ENCODE measurements at places on chromosomes 5 and 9.

DNA sequence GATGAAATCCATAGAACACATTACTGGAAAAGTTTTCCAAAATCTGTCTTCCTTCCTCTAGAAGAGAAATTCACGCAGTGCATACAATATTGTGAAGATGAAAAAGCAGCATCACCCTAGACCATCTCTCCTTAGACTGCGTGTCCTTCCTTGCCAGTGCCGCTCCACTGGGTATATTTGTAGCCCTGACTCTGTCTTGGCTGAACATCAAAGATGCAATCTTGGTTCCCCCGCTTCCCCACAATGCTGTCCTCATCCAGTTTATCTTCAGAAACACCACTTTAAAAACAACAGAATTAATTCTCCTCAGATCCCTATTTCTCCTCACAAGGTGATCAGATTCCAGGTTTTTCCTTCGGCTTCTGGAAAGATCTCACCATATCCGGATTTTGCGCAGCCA lies 53.9 kb downstream of the ROR2 start:
- no peak for DNase-seq

- no peak for DNase-seq
These were observed 560.8 kb downstream of the BNC2 start for GRCh38 chr9:16309469-16310271.

- DNase-seq = no peak
These were observed 149.7 kb downstream of the GCNT1 start for GRCh38 chr9:76608575-76609273.

- no peak for DNase-seq
These were observed 127.0 kb downstream of the ADAMTS12 start for GRCh38 chr5:33764786-33765185.

DNA sequence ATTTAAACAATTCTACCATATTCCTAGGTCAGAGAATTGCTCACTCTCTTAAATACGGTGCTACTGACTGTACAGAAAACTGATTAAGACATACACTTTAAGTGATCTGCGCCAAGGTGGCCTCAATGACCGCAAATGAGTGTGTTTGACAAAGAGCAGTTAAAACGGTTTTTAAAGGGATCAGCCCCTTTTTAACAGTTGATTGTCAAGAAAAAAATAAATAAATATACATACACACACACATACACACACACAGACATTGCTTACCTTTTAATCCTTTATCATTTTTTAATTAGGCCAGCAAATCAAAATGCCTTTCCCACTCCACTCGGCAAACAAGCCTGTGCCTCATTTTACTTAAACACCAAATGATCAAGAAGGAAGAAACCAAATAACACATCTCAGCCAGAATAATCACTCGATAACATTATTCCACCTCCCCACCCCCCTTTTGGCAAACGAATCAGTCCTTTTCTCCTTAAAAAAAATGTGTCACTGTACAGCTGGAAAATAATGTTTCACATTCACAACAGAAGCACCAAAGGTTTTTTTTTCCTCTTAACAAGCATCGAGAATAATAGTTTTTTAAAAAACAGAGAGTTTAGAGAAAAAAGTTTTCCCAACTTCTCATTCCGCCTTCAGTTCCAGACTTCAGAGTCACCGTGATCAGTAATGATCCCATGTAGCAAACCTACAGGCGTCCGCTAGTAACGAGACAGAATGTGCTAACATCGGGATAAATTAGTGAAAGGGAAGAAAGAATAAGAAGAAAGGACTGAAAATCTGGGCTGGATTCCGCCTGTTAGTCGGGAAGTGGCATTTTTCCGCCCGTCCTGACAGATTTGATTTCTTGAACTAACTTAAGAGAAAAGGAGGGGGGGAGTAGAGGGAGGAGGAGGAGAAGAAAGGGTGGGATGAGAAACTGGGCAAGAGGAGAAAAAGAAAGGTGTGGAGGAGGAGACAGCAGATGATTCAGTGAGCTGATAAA lies at the start of gene ZNF608:
Gene ZNF608 (minus strand): TSS at position 712 of the 988 bp plus-strand sequence. CDS start 1,650 bp downstream, outside the sequence.
- DNase-seq = peak; percentile 79

- no peak for DNase-seq
These were observed 23.3 kb upstream of the TRIM14 start for GRCh38 chr9:98142182-98142907.

GRCh38 chr5:122316656-122317055 lies 4.6 kb downstream of the SNCAIP start:
- peak; percentile 88 for DNase-seq

DNA sequence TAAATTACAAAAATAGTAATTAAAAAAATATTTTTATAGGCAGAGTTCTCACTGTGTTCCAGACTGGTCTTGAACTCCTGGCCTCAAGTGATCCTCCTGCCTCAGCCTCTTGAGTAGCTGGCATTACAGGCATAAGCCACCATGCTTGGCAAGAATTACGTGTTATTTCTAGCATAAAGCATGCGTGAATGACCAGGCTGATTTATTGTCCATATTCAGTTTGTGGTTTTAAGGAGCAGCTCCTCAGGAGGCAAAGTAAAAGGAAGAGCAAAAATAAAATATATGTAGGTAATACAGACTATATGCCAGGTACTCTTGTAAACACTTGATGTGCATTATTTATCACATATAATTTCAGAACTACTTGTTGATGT lies 7.1 kb upstream of the CD180 start:
- no peak for DNase-seq

GRCh38 chr5:124633209-124633608 lies 113.2 kb downstream of the ZNF608 start:
- no peak for DNase-seq

DNA sequence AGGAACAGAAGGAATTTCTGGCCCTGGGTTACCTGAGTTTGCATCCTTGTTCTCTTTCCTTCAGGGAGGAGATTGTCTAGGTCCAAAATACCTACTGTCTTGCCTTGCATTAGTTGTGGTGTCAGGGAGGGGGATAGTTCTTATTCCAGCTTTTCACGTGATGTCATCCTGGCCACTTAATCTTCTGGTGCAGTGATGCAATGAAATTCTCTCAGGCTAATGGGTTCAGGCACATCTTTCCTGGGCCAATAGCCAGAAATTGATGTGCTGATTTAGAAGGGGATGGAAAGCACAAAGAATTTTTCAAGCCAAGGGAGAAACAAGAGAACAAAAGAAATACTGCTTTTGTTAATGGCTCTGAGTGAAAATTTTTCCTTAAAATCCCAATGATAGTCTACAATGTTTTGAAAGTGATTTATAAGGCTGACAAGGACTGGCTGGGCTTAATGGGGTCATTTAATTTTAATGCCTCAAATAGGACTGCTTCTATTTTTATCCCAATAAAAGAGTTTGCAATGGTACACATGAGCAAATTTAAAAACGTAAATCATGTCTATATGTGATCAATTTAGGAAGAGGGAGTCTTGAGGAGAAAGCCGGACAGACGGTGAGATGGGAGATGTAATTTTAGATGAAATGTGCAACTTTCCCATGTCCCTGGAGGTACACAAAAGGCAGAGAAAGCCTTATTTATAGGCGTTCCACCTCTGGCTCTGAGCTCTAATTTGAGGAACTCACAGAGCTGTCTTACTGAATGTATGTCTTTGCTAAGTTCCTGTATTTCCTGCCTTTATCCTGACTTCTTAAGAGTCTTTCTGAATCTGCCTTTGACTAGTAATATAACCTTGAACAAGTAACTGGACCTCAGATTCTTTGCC lies 89.3 kb upstream of the SV2C start:
- no peak for DNase-seq

DNA sequence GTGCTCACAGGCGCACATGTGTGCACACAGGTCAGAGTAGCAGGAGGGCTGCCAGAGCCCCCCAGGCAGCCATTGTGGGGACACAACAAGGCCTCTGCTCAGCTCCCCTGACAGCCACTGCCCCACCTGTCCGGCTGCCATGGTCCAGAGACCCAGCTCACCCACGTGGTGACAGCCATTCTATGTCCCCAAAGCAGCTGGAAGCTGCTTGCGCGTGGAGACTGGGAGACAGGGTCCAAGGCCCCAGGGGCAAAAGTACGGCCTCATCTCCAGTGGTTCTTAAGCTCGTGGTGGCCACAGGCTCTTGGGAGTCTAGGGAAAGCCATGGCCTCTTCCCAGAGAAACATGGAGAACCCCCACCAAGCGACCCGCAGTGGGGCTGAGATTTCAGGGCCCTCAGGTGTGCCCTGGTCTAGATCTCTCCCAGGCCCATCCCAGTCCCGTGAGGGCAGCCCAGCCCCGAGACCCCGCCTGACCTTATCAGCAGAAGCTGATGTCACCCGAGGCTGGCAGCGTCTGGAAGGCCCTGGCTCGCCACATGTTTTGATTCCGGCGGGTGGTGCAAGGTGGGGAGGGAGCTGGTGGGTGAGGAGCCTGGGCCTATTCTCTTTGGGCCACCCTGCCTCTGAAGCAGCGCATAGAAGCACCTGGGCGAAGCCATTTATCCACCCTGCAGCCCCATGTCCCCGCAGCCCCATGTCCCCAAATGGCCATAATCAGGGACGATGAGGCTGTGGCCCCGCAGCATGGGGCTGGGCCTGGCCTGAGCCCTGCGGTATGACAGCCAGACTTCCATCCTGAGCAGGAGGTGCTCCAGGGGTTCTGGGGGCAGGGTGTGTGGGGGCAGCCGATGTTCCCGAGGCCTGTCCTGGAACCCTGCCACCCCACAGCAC lies 31.7 kb downstream of the GLT6D1 start:
- DNase-seq = no peak

DNA sequence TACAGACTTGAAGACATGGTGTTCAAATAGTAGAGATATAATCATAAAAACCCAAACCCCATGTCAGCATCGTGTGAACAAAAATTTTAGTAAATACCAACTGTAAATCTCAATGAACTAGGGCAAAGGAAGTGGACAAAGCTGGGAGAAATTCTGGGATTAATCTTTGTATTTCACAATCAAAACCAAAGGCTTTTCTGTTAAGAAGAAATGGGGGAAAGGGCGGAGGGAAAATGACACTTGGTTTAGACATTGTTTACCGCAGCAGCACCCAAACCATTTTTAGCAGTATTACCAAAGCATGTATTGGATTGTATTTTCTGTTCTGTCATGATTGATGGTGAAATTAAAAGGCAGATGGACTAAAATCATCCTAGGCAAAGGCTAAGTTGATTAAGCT lies 134.2 kb upstream of the PRSS3 start:
- DNase-seq = no peak

- DNase-seq = no peak
These were observed 252.3 kb downstream of the PBX3 start for GRCh38 chr9:125999504-125999881.

DNA sequence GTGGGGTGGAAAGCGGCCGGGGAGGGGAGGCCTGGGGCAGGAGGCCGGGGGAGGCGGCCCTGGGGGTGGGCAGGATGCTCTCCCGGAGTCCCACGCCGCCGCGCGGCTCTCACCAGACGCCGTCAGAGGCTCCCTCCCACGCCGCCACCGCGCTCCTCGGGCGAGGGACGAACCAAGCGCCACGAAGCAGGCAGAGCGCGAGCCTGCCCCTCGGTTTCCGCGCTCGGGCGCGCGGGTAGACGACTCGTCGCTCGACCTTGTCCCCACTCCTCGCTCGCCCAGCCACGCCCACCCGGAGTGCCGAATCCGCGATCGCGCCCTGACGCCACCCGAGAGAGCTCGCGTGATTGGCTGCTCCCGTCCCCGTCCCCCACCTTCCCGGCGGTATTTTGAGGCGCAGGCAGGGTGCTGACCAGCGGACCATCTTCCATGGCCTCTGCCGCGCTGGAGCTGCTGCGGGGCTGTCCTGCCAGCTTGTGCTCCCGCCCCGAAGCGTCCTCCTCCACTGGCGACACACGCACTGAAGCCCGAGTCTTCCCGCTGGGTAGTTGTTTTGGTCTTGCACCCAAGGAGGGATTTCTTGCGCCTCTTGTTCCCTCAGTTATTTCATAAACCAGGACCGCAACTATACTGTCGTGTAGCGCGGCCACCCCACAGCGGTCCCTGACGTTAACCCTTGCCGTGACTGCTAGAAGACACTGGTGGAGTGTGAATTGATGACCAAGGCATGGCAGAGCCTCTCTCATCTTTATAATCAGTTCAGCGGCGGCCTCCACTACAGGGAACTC lies at the start of gene GNE:
Gene GNE (minus strand): TSS at position 241 of the 788 bp plus-strand sequence. CDS start 9,093 bp downstream, outside the sequence.
- DNase-seq = peak; percentile 32

GRCh38 chr5:16936150-16936988 lies at the start of gene MYO10:
MYO10 (minus strand) TSS chr5:16936288; CDS start chr5:16935808, 480 bp downstream.
- no peak for DNase-seq

GRCh38 chr5:133473291-133473690 lies 139.1 kb downstream of the FSTL4 start:
- no peak for DNase-seq

DNA sequence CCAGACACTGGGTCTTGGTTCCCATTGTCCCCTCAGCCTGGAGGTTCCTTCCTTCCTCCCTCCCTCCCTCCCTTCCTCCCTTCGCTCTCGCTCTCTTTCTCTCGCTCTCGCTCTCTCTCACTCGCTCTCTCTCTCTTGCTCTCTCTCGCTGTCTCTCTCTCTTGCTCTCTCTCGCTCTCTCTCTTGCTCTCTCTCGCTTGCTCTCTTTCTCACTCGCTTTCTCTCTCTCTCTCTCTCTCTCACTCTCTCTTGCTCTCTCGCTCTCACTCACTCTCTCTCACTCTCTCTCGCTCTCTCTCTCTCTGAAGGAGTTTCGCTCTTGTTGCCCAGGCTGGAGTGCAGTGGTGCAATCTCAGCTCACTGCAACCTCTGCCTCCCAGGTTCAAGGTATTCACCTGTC lies 23.4 kb downstream of the LAMC3 start:
- DNase-seq = no peak

DNA sequence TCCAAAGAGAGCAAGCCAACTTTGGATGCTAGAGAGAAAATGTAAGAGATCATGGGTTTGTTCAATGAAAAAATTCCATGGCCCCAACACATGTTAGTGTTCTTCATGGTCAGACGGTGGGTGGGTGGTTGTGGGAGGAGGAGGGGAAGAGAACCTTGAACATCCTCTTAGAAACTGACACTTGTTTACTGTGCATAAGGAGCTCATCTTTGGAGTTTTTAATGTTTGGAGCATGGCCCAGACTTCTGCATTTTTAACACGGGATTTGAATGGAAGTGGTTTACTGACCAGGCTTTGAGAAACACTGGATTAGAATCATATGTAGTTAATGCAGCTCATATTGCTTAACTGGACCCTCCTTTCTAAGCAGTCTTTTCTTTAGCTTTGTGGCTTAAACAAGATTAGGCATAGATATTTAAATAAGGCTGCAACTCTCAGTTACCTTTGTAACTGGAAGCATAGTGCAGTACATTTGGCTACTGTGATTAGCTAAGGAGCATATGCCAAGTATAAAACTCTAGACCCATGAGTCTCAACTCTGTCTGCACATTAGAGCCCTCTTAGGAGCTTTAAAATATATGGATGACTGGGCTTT lies 60.1 kb downstream of the FOCAD start:
- DNase-seq = no peak

DNA sequence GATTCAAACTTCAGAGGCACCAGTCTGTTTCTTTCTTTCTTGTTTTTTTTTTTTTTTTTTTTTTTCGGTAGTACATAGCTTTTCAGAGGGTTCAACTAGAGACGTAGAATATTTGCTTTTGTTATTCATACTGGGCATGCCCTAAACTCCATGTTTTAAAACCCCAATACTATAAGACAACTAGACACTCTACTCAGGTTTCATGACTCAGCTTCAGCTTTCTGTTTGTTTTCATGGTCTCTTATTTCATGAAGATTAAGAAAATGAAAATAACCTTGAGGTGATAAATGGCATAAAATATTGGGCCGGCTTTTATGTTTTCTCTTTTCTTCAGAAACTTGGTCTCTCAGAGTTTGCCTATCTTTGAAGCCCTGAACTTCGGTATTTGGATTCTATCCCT lies 2126.3 kb upstream of the ACO1 start:
- no peak for DNase-seq

Measured in NCI-H2029 treated with DMSO at 0.1 percent for 48 hours (cell line).